Cardiac muscle cell (in vitro differentiated cells and primary cell): ENCODE measurements at places on chromosomes 12 and 14. TPM values are rescaled to one million over a fixed set of nuclear protein-coding genes. Genes with fewer than 3 reads are reported as not detected.

Gene IRAK3
- total RNA-seq: 0.14 and 0.27 TPM in 2 replicates

Gene SRRM4
- total RNA-seq: 0.14 and 0.21 TPM in 2 replicates

DNA sequence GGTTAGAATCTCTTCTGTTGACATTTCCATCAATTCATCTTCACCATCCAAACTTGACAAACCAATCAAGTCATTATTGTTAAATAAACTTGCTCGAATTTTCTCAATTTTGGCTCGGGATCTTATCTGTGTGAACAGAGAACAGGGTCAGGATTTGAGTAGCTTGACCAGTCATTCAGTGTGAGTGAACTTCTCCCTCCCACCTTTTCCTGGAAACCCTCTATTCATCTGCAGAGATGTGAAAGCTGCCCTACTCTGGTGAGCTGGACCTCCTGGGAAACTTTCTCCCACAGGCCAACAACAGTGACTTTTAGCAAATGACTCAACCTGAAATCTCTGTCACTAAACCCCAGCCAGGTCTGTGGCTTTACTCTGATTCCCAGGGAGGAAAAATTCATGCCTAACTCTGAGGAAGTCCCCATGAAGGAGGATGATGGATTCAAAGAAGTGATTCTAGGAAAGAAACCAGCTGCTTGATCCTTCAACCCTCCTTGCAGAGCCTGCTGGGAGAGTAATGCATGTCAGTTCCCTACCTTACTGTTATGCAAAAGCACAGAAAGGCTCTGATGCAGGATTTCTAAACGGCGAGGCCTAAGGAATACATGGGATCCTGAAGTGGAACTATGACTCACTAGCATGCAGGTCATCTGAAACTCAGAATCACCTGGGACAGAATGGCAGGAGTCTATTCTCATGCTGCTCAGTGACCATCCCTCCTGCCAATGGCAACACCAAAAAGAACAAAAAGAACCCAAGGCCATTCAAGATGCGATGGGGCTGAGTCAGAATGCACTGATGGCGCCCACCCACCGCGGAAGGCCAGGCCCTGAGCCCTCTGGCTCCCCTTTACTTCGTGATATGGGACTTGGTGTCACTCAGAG is 58.0 kb downstream of the TRAFD1 start:
- DNase-seq: no peak

DNA sequence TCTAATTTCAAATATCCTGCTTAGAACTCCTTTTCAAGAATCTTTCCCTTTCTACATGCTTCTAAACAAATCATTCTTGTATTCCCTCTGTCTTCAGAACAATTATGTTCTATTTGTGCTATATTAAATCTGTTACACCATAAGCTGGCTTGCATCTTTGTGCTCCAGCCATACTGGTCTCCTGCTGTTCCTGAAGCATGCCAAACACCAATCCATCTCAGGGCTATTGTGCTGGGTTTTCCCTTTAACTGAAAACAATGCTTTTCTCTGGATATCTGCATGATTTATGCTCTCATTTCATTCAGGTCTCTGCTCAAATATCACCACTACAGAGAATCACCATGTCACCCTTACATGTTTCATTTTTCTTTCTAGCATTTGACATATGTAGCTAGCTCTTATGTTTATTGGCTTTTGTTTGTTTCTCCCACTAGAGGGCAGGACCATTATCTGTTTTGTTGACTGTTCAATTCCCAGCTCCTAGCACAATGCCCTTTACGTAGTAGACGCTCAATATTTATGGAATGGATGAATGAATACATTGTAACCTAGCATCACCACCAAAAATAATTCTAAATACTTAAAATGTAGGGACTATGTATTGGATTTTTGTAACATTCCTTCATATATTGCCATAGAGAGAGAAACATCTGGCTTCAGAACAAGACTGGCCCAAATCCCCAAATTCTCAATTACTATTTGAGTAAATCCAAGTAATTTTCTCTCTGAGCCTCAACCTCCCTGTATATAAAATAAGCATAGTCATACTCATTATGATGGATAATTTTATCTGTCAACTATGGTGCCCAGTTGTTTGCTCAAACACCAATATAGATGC is 302.0 kb upstream of the SYT1 start:
- peak; percentile 41 for DNase-seq

DNA sequence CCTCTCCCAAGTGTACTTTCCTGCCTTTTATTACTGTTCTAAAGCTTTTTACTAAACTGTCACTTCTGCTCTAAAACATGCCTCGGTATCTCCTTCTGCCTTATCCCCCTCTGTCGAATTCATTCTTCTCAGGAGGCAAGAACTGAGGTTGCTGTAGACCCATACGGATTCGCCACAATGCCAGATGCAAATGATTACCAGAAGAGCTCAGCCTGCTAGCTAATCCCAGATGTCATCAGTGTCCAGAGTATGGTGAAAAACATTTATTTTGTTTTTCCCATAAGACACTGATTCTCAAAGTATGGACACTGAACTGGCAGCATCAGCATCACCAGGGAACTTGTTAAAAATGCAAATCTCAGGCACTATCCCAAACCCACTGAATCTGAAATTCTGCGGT is 359.3 kb downstream of the TMTC2 start:
- no peak for DNase-seq

GRCh38 chr14:72169521-72169920 is 237.3 kb downstream of the RGS6 start:
- DNase-seq: no peak

Gene SMIM41
- total RNA-seq: not detected in 2 replicates

Gene NID2
- 275 and 538 TPM in 2 replicates for total RNA-seq
